Pulmonary artery endothelial cell (primary cell): ENCODE measurements at places on chromosomes 13 and 19. TPM values are rescaled to one million over a fixed set of nuclear protein-coding genes. Genes with fewer than 3 reads are reported as not detected.

DNA sequence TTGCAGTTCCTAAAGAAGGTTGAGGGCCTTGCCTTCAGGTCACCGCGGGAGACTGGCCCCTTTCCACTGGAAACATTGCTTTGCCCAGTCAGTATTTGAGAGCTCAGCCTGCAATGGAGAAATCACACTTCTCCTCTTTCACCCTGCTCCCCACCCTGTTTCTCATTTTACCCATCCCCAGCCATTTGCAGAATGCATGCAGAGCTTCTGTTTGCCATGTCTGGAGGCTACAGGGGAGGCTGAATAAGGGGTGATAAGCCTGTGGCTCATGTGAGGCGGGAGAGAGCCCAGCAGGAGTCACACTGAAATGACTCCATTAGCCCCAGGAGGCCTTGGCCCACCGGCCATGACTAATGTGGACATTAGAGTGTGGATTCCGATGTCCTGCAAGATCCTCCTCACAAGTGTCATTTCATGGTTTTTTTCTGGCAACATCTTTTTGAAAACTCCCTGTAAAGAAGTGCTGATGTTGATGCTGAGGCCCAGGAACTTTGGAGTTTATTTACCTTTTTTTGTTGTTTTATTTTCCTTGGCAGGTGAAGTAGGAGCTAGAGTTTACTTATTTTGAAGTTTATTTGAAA is 6.3 kb downstream of the SPINT2 start:
- no peak for DNase-seq

GRCh38 chr13:48725271-48725670 is 71.5 kb downstream of the CYSLTR2 start:
- no peak for DNase-seq

GRCh38 chr19:14798760-14799159 is 20.4 kb upstream of the ADGRE2 start:
- no peak for DNase-seq

- DNase-seq = no peak
Observed at GRCh38 chr13:72125561-72125960, 258.6 kb upstream of the DACH1 start.

- no peak for DNase-seq
Observed at GRCh38 chr13:102631198-102631597, 34.4 kb downstream of the TPP2 start.

DNA sequence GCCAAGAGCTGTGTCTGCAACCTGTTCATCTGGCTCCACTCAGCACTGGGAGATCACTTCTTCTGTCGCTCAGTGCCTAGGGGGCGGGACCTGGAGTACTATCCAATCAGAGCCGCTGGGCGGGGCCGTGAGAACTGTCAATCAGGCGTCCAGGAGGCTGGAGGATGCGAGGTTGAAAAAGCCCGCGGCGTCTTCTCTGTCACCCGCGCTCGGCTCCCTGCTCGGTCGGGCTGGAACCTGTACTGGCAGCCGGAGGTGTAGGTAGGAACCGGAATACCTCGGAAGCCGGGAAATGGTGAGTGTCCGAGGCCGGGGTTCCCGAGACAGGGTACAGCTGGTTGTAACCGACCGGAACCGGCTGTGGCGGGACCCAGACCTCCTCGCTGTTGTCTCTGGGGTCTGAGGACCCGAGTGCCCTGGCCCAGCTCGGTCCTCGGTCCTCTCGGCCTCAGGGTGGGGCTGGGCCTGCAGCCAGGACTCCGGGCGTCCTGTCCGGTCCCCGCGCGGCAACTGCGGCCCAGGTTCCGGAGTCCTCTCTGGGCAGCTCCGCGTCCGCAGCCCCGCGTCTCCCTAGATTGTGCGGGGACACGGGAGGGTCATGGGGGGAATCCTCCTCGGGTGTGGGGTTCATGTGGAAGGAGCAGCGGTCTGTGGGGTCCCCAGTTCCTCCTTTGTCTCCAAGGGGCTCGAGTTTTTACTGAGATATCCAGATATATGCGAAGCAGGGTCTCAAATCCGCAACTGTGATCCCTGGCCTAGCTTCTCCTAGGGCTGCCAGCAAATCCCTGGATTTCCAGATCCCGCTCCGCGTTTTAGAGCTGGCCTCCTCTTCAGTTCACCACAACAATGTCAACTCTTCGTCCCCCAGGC is 42.6 kb downstream of the ZNF627 start:
- DNase-seq = peak; percentile 64

GRCh38 chr19:36638862-36639510 is 27.7 kb downstream of the ZNF461 start:
- no peak for DNase-seq

DNA sequence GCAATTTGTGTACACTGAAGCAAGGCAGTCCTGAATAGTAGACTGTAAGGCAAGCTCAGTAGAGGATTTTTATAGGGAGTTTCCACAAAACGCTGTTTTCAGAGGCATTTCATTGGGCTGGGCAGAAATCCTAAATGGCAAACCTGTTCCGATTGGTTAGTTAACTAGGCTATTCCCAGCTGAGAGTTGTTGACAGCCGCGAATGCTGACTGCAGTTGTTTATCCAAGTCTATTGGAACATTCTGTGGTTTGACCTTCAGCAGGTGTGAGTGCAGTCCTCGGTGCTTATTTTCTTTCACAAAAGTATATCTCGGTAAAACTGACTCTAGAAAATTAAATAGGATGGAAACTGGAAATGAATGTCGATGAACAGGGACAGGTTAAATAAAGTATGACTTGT is 45.4 kb downstream of the TPT1 start:
- DNase-seq = no peak

DNA sequence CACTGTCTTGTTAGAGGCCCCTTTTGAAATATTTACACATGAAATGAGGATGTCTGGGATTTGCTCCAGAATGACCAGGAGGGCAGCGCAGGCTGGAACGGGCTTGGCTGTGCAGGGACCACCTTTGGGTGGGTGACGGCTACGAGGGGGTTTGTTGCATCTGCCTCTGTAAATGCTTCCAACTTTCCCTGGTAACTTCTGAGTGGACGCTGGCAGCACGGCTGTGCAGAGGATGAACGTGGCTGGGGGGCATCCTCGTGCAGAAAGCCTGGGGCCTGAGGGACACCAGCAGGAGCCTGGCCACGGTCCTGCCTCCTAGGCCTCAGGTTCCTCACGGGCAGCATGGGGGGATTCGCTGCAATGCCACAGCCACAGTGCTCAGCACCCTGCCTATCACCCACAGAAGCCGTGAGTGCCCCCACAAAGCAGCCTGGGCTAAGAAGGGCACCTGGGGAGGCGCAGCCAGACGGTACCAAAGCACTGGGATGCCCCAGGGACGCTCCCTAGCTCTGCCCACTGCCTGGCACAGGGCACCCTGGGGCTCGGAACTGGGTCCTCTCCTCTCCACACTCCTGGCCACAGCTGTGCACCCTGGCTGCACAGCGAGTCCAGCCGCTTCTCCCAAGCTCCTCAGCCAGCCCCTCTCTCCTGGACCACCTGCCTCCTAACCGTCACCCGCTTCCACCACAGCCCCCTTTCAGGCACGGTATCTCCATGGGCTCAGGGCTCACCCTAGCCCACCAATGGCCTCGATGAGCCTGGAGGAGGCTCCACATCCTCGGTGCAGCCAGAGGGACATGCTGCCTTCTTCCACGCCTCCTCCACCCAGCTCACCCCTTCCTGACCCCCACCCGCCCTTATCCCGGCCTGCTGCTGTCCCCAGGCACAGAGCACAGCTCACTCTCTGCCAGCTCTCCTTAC is 44.5 kb downstream of the MLLT1 start:
- no peak for DNase-seq

GRCh38 chr19:15831626-15832025 is 16.2 kb upstream of the OR10H1 start:
- DNase-seq = no peak

- DNase-seq = no peak
Observed at GRCh38 chr19:31534786-31535657, 185.8 kb upstream of the TSHZ3 start.

DNA sequence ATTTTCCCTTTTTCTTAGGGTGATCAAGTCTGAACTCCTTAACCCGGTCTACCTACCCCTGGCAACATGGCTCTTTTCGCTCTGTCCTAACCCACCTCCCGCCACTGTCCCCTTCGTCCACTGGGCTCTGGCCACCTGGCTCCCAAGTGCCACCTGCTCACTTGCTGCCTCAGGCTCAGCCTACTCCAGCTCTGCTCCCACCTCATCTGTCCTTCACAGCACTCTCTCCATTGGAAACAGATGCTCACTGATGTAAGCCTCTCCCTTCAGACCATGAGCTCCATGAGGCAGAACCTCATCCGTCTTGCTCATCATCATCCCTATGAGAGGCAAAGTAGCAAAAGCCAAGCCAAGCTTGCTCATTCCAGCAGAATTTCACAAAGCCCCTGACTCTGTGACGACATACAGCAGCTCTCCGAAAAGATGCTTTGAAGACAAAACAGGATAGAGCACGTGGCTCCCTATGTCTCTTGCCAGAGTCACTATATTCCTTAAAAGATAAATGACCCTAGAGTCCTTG is 35.3 kb upstream of the AMER2 start:
- no peak for DNase-seq

DNA sequence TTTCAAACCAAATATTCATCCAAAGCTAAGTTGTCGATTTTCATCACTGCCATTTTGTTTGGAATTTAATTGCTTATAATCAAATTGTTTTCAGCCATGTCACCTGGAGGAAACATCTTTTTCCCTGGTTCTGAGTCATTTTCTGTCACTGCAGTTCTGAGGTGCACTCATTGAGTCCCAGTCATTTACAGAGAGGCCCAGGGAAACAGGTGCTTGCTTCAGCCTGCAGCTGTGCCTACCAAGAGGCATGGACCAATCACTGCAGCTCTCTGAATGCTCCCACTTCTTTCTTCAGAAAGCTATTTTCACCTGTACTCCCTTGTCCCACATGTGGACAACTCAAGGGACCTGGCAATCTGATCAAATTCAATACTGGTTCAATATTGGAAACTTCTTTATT is 308.1 kb downstream of the COG6 start:
- no peak for DNase-seq

DNA sequence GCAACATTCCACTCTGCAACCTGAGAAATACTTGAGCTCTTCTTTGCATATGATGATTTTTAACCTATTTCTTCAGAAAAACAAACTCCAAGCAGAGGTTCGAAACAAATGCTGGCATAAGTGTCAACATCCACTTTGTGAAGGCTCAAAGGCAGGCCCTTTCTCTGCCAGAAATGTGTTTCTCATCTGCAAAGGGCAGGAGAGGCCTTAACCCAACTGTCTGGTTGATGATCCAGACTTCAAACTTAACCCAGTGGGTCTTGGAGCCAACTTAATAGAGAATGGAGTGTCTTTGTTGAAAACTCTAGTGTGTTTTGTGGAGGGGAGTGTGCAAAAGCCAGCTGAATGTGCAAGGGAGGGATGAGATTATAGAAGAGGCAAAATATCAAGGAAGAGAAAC is 28.3 kb upstream of the ZNF507 start:
- DNase-seq = no peak

DNA sequence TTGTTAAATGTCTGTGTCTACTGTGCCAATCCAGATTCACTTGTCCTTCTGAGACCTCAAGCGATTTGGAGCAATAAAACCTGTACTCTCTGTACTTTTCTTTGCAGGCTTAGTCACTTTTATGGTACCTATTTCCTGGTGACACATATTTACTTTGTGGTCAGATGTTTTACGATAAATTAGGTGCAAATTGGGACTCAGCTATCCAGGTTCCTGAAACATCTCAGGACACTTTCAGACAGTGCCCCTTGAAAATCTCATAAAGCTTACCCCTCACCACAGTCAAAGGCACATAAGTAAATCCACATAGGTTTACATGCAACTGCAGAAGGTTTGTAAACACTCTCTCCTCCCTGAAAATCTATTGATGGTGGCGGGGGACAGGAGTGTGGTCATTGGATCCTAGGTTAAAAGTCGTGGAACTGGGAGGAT is 438.8 kb downstream of the EFNB2 start:
- no peak for DNase-seq

- DNase-seq = no peak
Observed at GRCh38 chr19:39196860-39197562, at the start of gene NCCRP1. TSS of gene NCCRP1 (plus strand) at chr19:39196964. CDS start at chr19:39196983, 19 bp downstream.

DNA sequence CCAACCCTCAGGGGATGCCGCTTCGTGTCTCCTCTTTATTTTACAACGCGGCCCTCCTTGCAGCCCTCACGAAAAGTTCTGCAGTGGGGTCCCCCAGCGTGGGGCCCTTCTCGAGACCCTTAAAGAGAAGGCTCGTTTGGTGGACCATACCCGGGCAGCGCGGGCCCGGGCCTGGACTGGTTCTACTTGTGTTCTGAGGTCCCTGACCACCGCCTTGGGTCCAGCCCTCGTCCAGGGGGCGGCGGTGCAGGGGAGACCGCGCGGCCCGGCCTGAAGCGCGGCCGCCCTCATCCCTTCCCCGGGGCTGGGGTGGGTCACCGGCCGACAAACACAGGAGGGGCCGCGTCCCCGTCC is 400 bp upstream of the SERP2 start:
- no peak for DNase-seq

GRCh38 chr13:22773465-22773864 is 407.3 kb upstream of the SGCG start:
- DNase-seq = no peak

DNA sequence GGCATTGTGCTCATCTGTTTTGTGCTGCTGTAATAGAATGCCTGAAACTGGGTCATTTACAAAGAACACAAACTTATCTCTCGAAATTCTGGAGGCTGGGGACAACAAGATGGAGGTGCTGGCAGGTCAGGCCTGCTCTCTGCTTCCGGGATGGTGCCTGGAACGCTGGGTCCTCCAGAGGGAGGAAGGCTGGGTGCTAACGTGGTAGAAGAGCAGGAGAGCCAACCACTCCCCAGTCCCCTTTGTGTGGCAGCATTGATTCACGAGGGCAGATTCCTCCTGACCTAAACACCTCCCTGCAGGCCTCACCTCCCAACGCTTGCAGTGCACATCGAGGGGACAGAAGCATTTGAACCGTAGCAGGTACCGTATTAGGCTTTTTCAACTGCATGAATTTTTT is 34.1 kb upstream of the TFDP1 start:
- DNase-seq = no peak

- DNase-seq = peak; percentile 96
Observed at GRCh38 chr19:34961775-34962686, 2.0 kb downstream of the ZNF792 start.

PRR22 gene
- 0.33 and 0.63 TPM in 2 replicates for total RNA-seq

KLF1 gene
- total RNA-seq = not detected in 2 replicates

IFNL1 gene
- total RNA-seq = not detected in 2 replicates

DMWD gene
- total RNA-seq = 27.2 and 37.3 TPM in 2 replicates

ISYNA1 gene
- total RNA-seq = 45.2 and 46.0 TPM in 2 replicates

ARHGAP33 gene
- total RNA-seq = 2.6 and 2.7 TPM in 2 replicates

CCDC8 gene
- 0.07 and 0.25 TPM in 2 replicates for total RNA-seq

ZNF793 gene
- 0.13 and 2.0 TPM in 2 replicates for total RNA-seq

NPAS1 gene
- total RNA-seq = 0.20 TPM in 1 of 2 replicates, not detected in the other
